ENCODE measurements at places on chromosomes 2 and 18. TPM values are rescaled to one million over a fixed set of nuclear protein-coding genes. Genes with fewer than 3 reads are reported as not detected.
A peak's percentile ranks its signal among the peaks of the same experiment; 100 is the strongest.

Gene SCN2A
- 0.05 TPM for total RNA-seq

Gene MTX2
- 34.3 TPM for total RNA-seq

Gene WDR35
- 9.4 TPM for total RNA-seq

Gene EML4
- 74.0 TPM for total RNA-seq

DNA sequence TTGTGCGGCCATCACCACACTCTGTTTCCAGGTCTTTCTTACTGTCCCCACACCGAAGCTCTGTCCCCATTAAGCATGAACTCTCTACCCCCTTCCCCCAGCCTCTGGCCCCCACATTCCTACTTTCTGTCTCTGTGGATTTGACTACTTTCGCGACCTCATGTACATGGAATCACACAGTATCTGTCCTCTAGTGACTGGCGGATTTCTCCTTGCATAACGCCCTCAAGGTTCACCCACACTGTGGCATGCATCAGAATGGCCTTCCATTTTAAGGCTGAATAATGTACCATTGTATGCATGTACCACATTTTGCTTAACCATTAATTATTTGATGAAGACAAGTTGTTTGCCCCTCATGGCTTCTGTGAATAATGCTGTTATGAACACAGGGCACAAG is 467.6 kb upstream of the HS6ST1 start:
- no peaks in the 10 kb centered on the region for H3K4me1 ChIP-seq
- no peaks in the 10 kb centered on the region for H3K36me3 ChIP-seq
- H3K4me3 ChIP-seq: no peak overlapping the region
- H3K27ac ChIP-seq: no peak overlapping the region

DNA sequence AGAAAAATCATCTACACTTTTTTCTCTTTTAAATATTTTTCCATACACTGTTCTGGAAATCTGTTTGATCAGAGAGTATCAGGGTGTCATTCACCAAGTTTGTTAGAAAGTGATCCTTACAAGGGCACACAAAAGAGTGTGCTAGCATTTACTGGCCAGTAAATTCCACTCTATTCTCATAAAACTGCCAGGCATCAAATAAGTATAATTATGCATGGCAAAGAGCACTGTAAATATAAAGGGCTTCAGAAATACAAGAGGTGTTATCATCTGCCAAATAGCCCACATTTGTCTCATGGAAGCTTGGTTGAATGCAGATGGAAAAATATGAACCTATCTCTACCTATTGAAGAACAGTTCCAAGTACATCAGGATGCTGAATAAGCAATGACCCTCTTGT is 847.3 kb upstream of the ACVR2A start:
- no peak overlapping the region for H3K4me3 ChIP-seq
- H3K27ac ChIP-seq: no peak overlapping the region
- H3K27me3 ChIP-seq: no peaks in the 10 kb centered on the region
- H3K36me3 ChIP-seq: no peaks in the 10 kb centered on the region
- no peaks in the 10 kb centered on the region for H3K4me1 ChIP-seq

GRCh38 chr18:10018289-10018688 is 104.5 kb downstream of the VAPA start:
- no peaks in the 10 kb centered on the region for H3K27me3 ChIP-seq
- DNase-seq: no peak
- H3K4me3 ChIP-seq: no peak overlapping the region
- H3K36me3 ChIP-seq: no peaks in the 10 kb centered on the region
- H3K27ac ChIP-seq: no peak overlapping the region
- H3K4me1 ChIP-seq: peaks cover 33% of the 10 kb centered on the region

- peak; percentile 68 for DNase-seq
- H3K4me1 ChIP-seq: peaks cover 72% of the 10 kb centered on the region
- H3K36me3 ChIP-seq: peaks cover 14% of the 10 kb centered on the region
- no peaks in the 10 kb centered on the region for H3K27me3 ChIP-seq
- H3K4me3 ChIP-seq: peak overlapping the region; percentile 15
These were observed 6.4 kb downstream of the ZEB2 start for GRCh38 chr2:144513388-144514101.

DNA sequence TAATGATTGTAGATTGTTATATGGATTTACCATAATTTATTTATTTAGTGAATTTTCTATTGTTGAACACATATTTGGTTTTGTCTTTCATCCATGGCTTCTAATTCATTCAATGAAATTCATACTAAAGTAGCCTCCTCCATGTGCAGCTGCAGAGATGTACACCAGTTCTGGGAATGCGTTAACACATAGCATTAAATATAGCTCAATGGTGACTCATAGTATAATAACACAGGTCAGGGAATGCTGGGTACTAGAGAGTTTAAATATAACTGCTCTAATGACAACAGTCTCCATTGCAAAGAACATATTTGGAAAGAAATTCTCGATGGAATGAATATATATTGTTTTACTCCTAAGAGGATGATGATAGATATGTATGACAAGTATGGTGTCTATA is 1190.2 kb upstream of the NRXN1 start:
- H3K27ac ChIP-seq: no peak overlapping the region
- no peaks in the 10 kb centered on the region for H3K4me1 ChIP-seq
- no peaks in the 10 kb centered on the region for H3K27me3 ChIP-seq
- H3K4me3 ChIP-seq: no peak overlapping the region
- no peaks in the 10 kb centered on the region for H3K36me3 ChIP-seq

GRCh38 chr18:51279367-51279984 is 82.0 kb upstream of the MEX3C start:
- no peaks in the 10 kb centered on the region for H3K4me1 ChIP-seq
- no peak for DNase-seq
- H3K27ac ChIP-seq: no peak overlapping the region
- H3K4me3 ChIP-seq: no peak overlapping the region
- no peaks in the 10 kb centered on the region for H3K27me3 ChIP-seq

- peaks cover 14% of the 10 kb centered on the region for H3K36me3 ChIP-seq
- H3K4me3 ChIP-seq: peak overlapping the region; percentile 81
- no peaks in the 10 kb centered on the region for H3K27me3 ChIP-seq
These were observed 435 bp downstream of the ADCY3 start for GRCh38 chr2:24919506-24920097.

DNA sequence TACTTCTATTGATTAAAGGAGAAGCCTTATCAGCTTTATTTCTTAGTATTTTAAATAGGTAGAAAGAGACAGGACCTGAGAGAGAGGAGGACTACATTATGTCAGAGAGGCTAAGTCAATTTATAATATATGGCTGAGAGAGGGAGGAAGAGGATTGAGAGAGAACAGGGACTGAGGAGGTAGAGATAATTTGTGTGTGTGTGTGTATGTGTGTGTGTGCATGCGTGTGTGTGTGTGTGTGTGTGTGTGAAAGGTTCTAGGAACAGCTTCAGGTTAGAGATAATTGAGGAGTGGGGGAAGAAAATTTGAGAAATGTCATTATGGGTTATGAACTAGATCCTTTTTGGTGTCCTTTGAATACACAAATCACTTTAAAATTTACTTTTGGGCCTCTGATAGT is 15.2 kb downstream of the DOK1 start:
- peaks cover 29% of the 10 kb centered on the region for H3K4me1 ChIP-seq
- no peaks in the 10 kb centered on the region for H3K27me3 ChIP-seq
- no peak overlapping the region for H3K4me3 ChIP-seq
- H3K36me3 ChIP-seq: no peaks in the 10 kb centered on the region
- H3K27ac ChIP-seq: no peak overlapping the region
- no peak for DNase-seq

- H3K27ac ChIP-seq: no peak overlapping the region
- no peak overlapping the region for H3K4me3 ChIP-seq
- H3K27me3 ChIP-seq: no peaks in the 10 kb centered on the region
- H3K4me1 ChIP-seq: no peaks in the 10 kb centered on the region
These were observed 86.4 kb upstream of the SPRED2 start for GRCh38 chr2:65518751-65519150.

DNA sequence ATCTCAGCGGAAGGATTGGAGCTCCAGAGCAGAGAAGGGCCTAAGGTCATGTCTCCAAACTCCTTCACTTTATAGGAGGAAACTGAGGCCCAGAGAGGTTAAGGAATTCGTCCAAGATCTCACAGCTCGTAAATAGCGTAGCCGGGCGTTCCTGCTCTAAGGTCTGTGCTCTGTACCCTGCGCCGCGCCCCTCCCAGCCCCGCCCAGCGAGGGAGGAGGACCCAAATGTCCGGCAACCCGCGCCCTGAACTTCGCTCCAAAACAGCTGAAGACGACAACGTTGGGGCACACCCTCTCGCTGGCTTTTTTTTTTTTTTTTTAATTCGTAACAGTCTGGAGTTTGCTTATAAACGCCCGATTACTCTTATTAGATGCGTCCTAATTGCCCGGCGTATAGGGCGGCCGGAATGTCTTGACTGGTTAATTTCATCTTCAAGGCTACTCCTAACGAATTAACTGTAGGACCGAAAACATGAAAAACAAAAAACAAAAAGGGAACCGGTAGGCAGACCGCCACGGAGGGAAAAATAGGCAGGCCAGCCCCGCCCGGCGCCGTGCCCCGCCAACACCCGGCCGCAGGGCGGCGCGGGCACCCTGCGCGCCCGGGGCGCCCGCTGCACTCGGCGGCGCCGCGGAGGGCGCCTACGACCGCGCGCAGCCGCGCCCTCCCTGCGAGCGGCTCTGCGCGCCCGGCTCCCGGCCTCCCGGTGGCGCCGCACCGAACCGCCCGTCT is 928 bp upstream of the FOSL2 start:
- DNase-seq: peak; percentile 94
- peaks cover 35% of the 10 kb centered on the region for H3K36me3 ChIP-seq
- H3K4me3 ChIP-seq: peak overlapping the region; percentile 73

GRCh38 chr2:113236367-113237159 is 42.2 kb downstream of the PAX8 start:
- peaks cover 20% of the 10 kb centered on the region for H3K4me1 ChIP-seq
- DNase-seq: no peak
- H3K36me3 ChIP-seq: no peaks in the 10 kb centered on the region
- H3K27me3 ChIP-seq: no peaks in the 10 kb centered on the region

DNA sequence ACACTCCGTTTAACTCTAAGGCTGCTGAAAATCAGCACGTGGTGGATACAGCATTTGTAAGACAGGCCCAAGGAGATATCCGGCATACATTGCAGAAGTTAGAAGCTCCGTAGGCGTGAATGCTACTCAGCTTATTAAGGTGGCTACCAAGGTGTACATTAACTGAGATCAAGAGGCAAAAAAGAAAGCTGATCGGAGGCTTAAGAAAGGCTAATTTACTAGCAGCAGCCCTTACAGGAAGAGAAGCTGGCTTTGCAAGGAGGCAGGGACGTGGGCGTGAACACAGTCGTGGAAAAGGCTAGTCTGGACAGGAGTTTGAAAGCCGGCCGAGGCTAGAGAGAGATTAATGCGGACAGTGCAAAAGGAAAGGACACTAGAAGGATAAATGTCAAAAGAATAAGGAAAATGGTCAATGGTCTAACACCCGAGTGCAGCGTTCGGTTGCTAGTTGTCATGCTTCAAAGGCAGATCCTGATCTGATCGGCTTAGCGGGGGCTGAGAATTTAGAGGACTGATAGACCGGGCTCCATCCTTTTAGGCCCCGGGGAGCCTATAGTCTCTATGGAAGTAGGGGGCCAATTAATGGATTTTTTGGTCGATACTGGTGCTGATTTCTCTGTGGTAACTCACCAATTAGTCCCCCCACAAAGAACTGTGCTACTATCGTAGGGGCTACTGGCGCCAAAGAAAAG is 45.6 kb upstream of the SELENOI start:
- H3K36me3 ChIP-seq: no peaks in the 10 kb centered on the region
- H3K27ac ChIP-seq: peak overlapping the region; percentile 76
- DNase-seq: peak; percentile 31
- H3K4me3 ChIP-seq: peak overlapping the region; percentile 37
- H3K27me3 ChIP-seq: no peaks in the 10 kb centered on the region

DNA sequence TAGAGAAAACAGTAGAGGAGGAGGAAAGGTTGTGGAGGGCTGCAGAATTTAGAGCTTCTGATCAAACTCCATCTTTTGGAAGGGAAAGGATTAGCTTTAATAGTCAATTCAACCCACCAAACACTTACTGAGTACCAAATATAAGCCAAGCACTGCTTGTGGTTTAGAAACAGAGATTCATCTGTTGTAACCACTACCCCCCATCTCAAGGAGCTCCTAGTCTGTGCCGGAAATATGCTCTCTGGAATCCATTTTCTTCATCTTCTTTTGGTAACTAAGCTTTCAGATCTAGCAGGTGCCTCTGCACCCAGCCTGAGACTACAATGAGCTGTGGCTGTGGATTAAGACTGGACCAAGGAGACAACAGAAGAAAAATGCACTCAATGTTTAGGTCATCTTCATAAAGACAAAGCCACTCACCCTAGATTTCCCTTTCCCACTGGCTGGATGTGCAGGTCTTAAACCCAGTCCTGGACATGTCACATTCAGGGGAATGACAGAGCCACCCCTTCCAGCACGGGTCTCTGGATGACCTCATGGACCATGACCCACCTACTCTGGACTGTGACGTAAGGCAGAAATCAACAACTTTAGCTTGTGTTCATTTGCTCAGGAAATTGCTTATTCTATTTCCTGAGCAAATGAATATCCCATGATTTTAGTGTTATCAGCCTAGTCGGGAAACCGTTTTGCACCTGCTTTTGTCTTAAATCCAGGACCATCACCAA is 52.9 kb downstream of the EPB41L3 start:
- no peaks in the 10 kb centered on the region for H3K36me3 ChIP-seq
- H3K4me1 ChIP-seq: no peaks in the 10 kb centered on the region
- no peak for DNase-seq
- H3K27me3 ChIP-seq: no peaks in the 10 kb centered on the region
- no peak overlapping the region for H3K4me3 ChIP-seq

- peaks cover 59% of the 10 kb centered on the region for H3K27me3 ChIP-seq
- H3K4me1 ChIP-seq: peaks cover 28% of the 10 kb centered on the region
- H3K36me3 ChIP-seq: no peaks in the 10 kb centered on the region
- DNase-seq: no peak
- no peak overlapping the region for H3K27ac ChIP-seq
- H3K4me3 ChIP-seq: peak overlapping the region; percentile 38
These were observed 1.0 kb downstream of the CXCR4 start for GRCh38 chr2:136116813-136117390.

DNA sequence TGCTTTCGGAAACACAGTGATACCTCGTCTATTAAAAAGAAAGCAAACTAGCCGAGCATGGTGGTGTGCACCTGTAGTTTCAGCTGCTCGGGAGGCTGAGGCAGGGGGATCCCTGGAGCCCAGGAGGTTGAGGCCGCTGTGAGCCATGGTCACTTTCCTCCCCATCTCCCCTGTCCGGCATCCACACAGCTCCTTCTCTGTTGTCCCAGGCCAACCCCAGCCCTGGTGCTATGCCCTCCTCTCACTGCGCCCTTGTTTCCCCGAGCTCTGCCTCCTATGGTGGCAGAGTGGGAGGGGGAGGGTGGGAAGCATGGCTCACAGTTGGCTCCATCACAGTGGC is 15.4 kb downstream of the RTP5 start:
- no peak overlapping the region for H3K4me3 ChIP-seq
- peaks cover 4% of the 10 kb centered on the region for H3K27me3 ChIP-seq
- H3K4me1 ChIP-seq: peaks cover 16% of the 10 kb centered on the region
- DNase-seq: no peak

DNA sequence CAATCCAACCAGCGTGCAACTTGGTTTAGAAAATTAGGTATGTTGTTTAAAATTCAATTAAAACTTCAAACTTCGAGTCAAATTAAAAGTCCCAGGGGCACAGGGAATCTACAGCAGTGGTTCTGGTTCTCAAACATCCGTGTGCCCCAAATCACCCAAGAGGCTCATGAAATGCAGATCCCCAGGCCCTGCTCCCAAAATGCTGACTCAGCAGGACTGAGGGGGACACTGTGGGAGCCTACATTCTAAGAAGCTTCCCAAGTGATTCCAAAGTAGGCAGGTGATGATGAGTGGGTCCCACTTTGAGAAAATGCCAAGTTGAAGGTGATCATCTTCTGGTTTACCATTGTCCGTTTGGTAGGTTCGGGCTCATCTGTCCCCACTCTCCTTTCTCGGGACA is 82.3 kb downstream of the GALNT14 start:
- H3K4me1 ChIP-seq: no peaks in the 10 kb centered on the region
- 0 out of 2 replicates have a peak, but pooled peaks cover 3% of the 10 kb centered on the region for H3K27me3 ChIP-seq
- H3K4me3 ChIP-seq: no peak overlapping the region
- no peaks in the 10 kb centered on the region for H3K36me3 ChIP-seq

GRCh38 chr18:32310774-32311173 is 120.9 kb downstream of the MEP1B start:
- no peak for DNase-seq
- H3K36me3 ChIP-seq: no peaks in the 10 kb centered on the region
- H3K27me3 ChIP-seq: no peaks in the 10 kb centered on the region
- peaks cover 12% of the 10 kb centered on the region for H3K4me1 ChIP-seq
- H3K27ac ChIP-seq: no peak overlapping the region
